ENCODE measurements at places on chromosomes 16 and 17.
A peak's percentile ranks its signal among the peaks of the same experiment; 100 is the strongest.

GRCh38 chr16:66478733-66479511 is 51.8 kb downstream of the BEAN1 start:
- H3K27me3 ChIP-seq: no peaks in the 10 kb centered on the region
- H3K27ac ChIP-seq: no peak overlapping the region
- DNase-seq: peak; percentile 65
- no peak overlapping the region for H3K4me3 ChIP-seq
- peaks cover 24% of the 10 kb centered on the region for H3K4me1 ChIP-seq

- no peak overlapping the region for H3K27ac ChIP-seq
- no peak overlapping the region for H3K4me3 ChIP-seq
- no peak for DNase-seq
- peaks cover 5% of the 10 kb centered on the region for H3K36me3 ChIP-seq
- H3K27me3 ChIP-seq: no peaks in the 10 kb centered on the region
- no peaks in the 10 kb centered on the region for H3K4me1 ChIP-seq
These were observed 100.6 kb downstream of the TANGO6 start for GRCh38 chr16:68943961-68944360.

DNA sequence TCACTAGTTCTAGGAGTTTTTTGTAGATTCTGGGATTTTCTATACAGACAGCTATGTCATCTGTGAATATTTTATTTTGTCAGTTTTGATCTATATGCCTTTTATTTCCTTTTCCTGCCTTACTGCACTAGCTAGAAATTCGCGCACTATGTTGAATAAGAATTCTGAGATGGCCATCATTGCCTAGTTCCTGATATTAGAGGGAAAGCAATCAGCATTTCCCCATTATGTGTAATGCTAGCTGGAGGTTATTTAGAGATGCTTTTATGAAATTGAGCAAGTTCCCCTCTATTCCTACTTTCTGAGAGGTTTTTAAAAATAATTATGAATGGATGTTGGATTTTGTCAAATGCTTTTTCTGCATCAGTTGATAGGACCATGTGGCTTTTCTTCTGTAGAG is 23.8 kb downstream of the MPRIP start:
- H3K4me3 ChIP-seq: no peak overlapping the region
- H3K4me1 ChIP-seq: peaks cover 17% of the 10 kb centered on the region
- DNase-seq: no peak
- no peaks in the 10 kb centered on the region for H3K36me3 ChIP-seq
- no peaks in the 10 kb centered on the region for H3K27me3 ChIP-seq

GRCh38 chr16:87254734-87255133 is 62.5 kb downstream of the C16orf95 start:
- no peaks in the 10 kb centered on the region for H3K4me1 ChIP-seq
- DNase-seq: no peak
- H3K36me3 ChIP-seq: no peaks in the 10 kb centered on the region

GRCh38 chr16:27463741-27464591 is 62.0 kb downstream of the IL21R start:
- H3K27ac ChIP-seq: peak overlapping the region; percentile 86
- H3K36me3 ChIP-seq: peaks cover 19% of the 10 kb centered on the region
- H3K27me3 ChIP-seq: no peaks in the 10 kb centered on the region
- peak; percentile 88 for DNase-seq

DNA sequence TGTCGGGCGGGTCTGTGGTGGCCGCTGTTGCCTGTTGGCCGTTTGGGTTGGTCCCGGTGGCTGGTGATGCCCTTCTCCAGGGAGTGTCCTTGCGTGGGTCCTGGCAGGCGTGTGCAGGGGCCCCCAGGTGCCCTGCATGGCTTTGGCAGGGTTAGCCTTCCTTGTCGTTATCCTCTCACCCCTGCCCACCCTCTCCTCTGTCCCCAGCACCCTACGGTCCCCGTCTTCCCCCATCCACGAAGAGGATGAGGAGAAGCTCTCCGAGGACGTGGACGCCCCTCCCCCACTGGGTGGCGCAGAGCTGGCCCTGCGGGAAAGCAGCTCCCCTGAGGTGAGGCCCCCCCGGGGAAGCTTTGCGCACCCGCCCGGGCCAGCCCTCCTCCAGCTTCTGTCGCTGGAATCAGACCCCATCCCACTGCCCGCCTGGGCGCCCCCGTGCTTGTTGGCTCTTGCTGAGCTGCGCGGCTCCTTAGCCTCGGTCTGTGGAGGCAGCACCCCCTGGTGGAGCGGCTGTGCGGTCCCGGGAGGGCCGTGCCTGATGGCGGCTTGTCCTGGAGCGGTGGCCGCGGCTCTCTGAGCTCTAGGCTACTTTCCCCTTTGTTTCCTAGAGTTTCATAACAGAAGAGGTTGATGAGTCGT is 10.6 kb upstream of the NUDT16L1 start:
- H3K36me3 ChIP-seq: peaks cover 7% of the 10 kb centered on the region
- no peaks in the 10 kb centered on the region for H3K27me3 ChIP-seq
- no peak for DNase-seq
- H3K27ac ChIP-seq: no peak overlapping the region
- H3K4me1 ChIP-seq: no peaks in the 10 kb centered on the region

- H3K4me3 ChIP-seq: no peak overlapping the region
- H3K36me3 ChIP-seq: no peaks in the 10 kb centered on the region
- no peaks in the 10 kb centered on the region for H3K4me1 ChIP-seq
- H3K27ac ChIP-seq: no peak overlapping the region
These were observed 54.9 kb downstream of the RAB11FIP4 start for GRCh38 chr17:31446195-31446967.

Data from CD8-positive, alpha-beta memory T cell (primary cell).